Skeletal muscle cell (primary cell): ENCODE measurements at places on chromosomes 7 and 10.

DNA sequence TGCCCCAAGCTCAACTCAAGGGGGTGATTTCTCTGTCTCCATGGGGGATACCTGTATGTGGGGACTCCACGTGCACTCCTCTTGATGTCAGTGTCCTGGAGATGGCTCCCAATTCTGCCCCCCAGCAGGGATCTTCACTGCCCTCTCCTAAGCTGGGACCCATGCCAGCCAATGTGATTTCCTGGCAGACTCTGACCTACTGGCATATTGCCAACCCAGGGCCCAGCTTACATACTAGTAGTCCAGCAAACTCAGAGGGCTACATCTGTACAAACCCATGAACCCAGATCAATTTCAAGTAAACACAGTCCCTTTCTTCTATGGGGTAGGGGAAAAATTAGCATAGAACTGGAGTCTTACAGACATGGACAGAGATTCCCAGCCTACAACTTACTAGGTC lies 26.2 kb upstream of the BMPR1A start:
- DNase-seq, result no peak

DNA sequence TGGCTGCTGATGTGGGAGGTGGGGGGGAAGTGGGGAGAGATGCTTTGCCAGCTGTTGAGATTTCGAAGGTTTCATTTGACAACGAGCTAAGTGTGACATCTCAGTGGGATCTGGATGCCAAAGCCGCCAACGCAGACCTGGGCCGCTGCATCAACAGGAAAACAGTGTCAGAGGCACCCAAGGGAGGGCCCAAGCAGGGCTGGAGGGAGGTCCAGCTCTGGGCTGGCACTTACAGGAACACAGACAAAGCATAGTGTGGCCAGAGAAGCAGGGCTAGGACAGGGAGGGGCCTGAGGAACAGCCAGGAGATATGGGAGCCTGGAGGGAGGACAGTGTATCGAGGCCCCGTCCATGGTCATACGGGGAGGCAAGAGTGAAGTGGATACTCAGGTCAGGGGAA lies 73.1 kb downstream of the GTF2IRD1 start:
- DNase-seq, result no peak

GRCh38 chr10:127157089-127157488 lies 39.3 kb downstream of the INSYN2A start:
- DNase-seq, result no peak

DNA sequence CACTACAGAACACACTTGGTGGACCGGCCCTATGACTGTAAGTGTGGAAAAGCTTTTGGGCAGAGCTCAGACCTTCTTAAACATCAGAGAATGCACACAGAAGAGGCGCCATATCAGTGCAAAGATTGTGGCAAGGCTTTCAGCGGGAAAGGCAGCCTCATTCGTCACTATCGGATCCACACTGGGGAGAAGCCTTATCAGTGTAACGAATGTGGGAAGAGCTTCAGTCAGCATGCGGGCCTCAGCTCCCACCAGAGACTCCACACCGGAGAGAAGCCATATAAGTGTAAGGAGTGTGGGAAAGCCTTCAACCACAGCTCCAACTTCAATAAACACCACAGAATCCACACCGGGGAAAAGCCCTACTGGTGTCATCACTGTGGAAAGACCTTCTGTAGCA lies 14.6 kb downstream of the ZSCAN21 start:
- DNase-seq, result no peak

GRCh38 chr10:119406601-119407253 lies 135.8 kb downstream of the RGS10 start:
- DNase-seq, result no peak

- no peak for DNase-seq
Measured at GRCh38 chr7:22655781-22656180, 71.2 kb upstream of the IL6 start.

DNA sequence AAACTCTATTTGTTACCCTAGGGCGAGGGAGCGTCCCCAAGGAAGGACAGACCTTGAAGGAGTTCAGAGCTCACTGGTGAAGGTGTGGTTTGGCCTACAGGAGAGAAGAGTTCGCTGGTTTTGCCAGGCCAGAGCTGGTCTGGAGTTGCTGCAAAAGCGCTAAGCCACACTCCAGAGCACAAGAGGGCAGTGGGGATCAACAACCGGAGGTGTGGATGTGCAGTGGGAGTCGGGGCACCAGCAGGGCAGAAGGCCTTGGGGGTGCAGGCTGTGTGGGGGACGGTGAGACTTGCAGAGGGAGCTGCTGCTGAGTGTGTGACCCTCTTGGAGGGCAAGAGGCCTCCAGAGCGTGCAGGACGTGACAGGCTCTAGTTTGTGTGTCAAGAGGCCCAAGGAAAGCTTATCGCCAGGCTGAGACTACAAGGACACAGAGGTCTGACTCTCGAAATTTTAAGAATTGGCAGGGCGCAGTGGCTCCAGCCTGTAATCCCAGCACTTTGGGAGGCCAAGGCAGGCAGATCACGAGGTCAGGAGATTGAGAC lies 14.3 kb upstream of the CUL1 start:
- no peak for DNase-seq

DNA sequence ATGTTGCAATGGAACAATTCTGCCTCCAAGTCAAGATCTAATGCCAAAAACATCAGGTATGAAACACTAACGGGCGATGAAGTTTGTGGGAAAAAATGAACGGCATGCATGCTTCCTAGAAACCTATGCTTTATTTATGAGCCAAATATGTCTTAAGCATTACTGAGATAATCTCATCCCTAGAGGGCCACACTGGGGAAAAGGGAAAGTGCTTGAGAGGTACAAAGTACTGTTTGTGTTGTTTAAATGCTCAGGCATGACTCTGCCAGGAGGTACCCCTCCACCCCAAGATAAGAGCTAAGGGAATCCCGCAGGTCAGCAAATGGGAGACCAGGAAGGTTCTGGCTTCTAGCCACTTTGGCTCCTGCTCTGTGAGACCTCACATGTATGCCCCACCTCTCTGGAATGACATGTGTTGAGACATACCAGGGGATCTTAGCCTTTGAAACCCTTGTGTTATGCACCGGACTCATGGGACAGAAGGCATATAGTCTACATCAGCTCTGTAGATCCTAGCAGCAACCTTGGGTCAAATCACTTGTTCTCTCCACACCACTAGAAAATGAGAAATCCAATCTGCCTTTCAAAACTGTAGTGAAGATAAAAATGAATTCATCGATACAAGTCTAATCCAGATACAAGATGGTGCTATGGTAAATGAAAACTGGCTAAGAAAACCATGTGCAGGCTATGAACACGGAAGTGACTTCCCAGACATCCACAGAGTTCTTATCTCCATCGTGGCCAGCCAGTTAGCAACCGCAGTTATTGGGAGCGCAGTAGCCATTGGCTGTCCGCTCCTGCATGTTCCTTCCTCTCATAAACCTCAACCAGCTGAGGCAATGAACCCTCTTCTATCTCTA lies 61.0 kb downstream of the CREB3L2 start:
- DNase-seq, result peak; percentile 74

- no peak for DNase-seq
Measured at GRCh38 chr10:127854769-127855590, 37.8 kb downstream of the CLRN3 start.

DNA sequence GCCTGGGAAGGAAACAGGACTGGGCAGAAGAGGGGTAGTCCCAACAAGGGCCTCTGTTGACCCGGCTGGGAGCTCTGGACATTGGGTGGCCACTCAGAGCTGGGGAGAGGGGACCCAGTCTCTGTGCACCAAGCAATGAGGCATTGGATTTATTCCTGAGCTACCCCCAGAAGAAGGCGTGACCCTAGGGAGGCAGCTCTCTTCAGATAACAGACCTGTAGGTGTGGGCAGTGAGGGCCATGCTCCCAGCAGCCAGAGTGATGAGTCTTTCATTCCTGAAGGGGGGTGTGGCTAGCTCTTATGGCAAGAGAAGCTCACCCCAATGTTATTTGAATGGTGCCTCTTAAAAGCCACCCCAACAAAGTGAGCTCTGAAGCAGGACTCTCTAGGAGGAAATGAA lies 20.4 kb downstream of the TEX36 start:
- DNase-seq, result no peak

DNA sequence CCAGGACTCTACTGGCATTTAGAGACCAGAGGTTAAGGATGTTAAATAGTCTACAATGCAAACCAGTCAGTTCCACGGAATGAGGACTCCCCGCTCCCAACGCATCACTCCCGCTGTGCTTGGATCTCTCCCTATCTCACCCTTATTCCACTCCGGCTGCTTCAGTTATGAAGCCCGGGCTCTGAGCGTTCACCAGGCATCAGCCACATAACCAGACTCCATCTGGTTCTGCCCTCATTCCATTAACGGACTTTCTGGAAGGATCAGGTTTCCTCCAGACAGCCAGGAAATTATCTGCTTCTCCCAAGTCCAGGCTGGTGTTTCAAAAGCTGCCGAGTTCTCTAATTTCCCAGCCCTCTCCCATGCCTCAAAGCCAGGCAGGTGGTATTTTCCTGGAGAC lies 499.3 kb downstream of the GLRX3 start:
- no peak for DNase-seq

DNA sequence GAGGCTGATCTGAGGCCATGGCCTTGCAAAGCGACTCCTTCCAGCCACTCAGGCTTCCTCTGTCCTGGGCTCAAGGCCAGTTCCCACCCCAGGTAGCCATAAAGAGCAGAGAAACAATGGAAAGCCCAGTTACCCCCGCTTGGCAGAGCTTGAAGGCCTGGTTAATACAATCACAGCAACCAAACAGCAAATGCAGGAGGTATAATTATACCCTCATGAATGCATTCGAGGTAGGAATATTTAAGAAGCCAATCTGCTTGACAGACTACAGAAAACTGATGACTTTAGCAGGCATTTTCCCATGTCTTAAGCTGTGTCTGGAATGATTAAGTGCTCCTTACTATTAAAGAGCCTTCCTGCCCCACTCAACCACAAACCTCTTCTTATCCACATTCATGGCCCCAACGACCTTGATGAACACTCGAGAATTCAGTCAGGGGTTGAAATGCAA lies 114.1 kb upstream of the MACROH2A2 start:
- no peak for DNase-seq

GRCh38 chr7:136336932-136337331 lies 359.8 kb upstream of the MTPN start:
- no peak for DNase-seq

GRCh38 chr10:7340179-7340874 lies 70.5 kb downstream of the SFMBT2 start:
- no peak for DNase-seq

- no peak for DNase-seq
Measured at GRCh38 chr10:50397312-50398140, 146.2 kb upstream of the ASAH2 start.

DNA sequence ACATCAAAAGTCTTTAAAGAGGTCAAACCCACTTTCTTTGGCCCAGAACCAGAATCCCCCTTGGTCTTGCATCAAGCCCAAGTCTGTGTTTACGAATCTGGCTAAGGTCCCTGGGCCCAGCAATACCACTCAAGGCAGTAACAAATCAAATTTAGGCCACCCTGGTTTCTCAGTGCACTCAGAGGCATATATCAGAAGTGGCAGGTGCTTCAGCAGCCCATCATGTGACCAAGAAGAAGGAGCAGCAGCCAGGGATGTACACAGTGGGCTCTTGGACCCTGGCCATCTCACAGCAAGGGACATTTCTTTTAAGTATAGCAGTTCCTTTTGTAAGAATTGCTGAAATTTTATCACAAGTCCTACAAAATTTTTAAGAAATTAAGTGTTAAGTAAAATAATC lies 7.3 kb upstream of the SLC25A13 start:
- no peak for DNase-seq

- no peak for DNase-seq
Measured at GRCh38 chr10:24589265-24589664, 134.4 kb downstream of the ARHGAP21 start.

- no peak for DNase-seq
Measured at GRCh38 chr7:124688991-124689390, 76.6 kb downstream of the GPR37 start.

DNA sequence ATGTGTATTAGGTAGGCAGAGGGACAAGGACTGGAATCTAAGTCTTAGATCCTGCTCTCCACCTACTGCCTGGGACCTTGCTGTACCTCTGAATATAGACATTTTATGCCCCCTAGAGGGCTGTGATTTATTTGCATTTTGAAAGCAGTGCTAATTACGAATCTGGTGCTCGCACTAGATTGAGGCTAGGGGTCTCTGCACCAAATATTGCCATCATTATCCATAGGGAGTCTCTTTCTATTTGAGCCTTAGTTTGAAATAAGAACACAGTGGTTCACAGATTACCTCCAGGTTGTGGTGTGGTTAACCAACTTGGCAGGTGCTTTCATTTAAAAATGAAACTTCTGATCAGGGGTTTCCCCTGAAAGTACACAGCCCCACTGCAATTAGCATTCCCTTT lies 41.8 kb downstream of the CNNM1 start:
- no peak for DNase-seq

DNA sequence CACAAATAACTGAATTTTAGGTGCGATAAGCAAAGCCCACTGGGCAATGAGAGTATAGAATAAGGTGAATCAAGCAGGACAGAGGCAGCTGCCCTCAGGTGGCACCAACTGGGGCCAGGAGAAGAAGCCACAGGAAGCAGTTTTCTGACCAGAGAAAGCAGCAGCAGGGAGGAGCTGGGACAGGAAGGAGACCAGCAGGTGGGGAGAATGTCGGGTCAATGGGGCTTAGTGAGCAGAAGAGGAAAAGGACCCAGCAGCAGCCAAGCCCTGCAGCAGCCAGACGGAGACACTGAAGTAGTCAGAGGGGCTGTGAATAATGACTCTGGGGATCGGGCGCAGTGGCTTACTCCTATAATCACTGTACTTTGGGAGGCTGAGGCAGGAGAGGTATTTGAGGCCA lies 209.6 kb upstream of the SH2B2 start:
- no peak for DNase-seq

- peak; percentile 71 for DNase-seq
Measured at GRCh38 chr7:119664601-119665000, 608.4 kb upstream of the KCND2 start.

DNA sequence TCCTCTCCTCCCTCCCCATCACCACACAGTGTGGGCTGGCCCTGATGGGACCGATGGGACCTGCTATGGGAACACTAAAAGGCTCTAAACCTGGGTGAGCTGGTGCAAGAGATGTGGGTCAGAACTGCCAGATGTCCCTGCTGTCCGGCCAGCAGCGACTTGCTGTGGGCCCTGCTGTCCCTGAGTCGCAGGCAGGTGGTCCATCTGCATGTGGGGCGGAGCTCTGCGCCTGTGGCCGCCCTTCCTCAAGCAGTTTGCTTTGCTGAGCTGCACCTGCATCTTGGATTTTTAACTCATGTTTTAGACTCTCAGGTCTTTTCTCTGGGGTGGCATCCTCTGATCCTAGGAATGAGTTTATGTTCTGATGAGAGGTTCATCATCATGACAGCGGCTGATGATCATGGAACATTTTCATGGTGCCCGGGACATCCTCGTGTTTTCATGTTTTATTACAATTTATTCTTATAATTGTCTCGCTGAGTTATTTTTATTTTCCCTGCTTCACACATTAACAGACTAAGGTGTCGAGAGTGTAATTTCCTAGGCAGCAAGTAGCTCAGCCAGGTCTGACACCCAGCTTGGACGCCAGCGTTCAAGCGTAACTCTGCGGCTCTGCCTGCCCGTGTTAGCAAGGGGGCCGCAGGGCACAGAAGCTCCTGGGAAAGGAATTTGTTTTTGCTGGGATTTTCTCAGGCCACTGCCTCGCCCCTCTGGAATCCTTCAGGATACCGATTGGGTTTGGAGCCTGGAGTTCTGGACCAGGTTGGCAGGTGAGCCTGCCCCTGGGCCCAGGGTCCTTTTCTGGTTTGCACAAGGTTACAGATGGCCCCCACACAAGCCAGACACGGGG lies 615.2 kb upstream of the FOXK1 start:
- no peak for DNase-seq

GRCh38 chr10:104218751-104219150 lies 13.4 kb downstream of the CFAP43 start:
- no peak for DNase-seq
